ENCODE measurements at places on chromosomes 13 and 19.

DNA sequence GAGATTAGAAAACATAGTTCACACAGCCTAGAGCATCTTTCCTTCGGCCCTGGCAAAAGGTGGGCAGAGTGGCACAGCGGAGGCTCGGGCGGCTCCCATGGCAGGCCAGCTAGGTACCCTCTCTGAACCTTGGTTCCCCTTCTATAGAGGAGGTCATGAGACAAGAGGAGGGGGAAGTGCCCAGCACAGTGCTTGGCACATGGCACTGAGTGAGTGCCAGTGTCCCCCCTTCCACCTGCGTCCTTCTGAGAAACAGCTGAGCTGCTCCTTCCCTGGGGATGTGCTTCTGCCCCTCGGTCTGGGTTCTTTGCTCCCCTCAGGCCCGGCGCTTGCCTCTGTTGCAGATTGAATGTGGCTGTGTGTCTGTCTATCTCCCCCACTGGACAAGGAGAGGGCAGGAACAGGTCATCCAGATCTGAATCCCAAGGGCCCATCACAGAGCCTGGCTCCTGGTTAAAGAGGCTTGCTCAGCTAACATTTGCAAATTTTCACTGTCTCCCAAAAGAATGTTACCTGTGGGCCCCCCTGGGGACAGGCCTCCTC, 165.6 kb downstream of the USP12 start:
- no peak for DNase-seq

- peak; percentile 77 for DNase-seq
These were observed 12.6 kb upstream of the METTL21C start for GRCh38 chr13:102707467-102707866.

- no peak for DNase-seq
These were observed 158.9 kb downstream of the MIPEP start for GRCh38 chr13:23730251-23730650.

- DNase-seq, result peak; percentile 82
These were observed 22.3 kb upstream of the CLDN10 start for GRCh38 chr13:95530178-95530577.

DNA sequence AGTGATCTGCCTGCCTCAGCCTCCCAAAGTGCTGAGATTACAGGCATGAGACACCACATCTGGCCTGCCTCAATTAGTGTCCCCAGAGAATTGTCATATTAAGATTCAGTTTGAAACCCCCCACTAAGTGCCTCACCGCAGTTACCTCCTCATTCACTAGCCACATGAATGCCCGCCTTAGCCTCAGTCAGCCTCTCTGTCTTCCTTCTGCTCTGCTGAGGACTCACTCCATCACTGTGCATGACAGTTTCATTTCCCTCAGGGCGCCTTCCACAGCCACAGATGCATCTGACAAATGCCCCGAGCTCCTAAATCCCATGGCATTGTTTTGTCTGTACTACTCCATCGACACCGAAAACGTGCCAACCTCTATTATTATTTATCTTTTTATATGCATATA, 23.3 kb downstream of the MIPEP start:
- no peak for DNase-seq

DNA sequence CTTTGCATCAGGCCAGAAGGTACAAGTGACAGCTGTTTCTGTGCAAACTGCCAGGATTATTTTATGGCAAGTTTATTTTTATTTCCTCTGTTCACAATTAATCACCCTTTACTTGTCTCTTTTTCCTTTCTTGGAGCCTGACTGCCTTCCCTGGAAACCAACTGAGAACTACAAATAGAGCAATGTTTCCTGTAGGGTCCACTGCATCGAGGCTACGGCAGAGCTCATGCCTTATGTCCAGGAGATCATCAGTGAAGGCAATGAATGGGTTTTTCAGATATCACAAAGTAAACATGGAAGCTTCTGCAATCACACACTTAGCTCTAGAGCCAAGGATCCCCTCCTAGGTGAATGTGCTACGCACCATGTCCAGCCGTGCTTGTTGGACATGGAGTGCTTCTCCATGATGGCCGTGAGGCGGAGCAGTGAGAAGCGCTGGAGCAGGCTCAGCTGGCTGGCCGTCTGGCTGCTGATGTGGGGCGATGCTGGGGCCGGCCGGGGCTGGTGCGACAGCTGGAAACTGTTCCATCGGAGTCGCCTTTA, 110.9 kb downstream of the KL start:
- peak; percentile 42 for DNase-seq

DNA sequence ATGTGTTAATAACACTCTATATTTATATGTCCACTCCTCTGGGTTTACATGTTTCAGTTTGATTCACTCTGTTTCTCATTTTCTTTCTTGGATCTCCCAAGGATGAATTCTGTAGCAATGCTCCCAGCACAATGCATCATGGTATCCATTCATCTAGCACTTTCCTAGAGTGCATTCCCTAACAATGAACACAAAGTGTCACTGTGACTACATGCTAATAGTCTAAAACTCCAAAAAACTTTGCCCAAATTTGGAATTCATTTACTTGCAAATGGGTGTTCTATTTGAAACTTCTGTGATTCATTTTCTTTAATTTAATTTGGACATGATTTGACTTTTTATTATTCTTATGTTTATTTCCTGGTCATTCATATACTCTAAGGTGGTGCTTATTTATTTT, 286.3 kb downstream of the POU4F1 start:
- DNase-seq, result no peak

DNA sequence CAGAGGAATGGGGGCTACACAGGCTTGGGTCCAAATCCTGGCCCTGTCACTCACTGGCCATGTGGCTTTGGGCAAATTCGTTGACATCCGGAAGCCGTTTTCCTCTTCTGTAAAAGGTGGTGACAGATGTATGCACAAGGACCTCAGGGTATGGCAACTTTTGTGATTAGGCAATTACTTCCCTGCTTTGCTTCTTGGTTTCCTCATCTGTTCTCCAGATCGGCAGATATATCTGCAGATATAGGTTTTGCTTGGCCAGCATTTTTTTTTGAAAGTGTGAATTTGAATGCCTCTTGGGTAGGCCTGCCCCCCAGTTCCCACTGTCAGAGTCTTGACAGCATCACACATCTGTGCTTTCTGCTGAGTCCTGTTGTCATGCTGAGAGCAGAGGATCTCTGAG, 17.7 kb downstream of the TMEM272 start:
- DNase-seq, result no peak

- DNase-seq, result peak; percentile 42
These were observed at the start of gene CCDC122 for GRCh38 chr13:43878892-43879754. TSS of gene CCDC122 (minus strand) at chr13:43879740. CDS start at chr13:43869376, 10,364 bp downstream.

- DNase-seq, result no peak
These were observed 25.1 kb downstream of the LNX2 start for GRCh38 chr13:27595055-27595811.

DNA sequence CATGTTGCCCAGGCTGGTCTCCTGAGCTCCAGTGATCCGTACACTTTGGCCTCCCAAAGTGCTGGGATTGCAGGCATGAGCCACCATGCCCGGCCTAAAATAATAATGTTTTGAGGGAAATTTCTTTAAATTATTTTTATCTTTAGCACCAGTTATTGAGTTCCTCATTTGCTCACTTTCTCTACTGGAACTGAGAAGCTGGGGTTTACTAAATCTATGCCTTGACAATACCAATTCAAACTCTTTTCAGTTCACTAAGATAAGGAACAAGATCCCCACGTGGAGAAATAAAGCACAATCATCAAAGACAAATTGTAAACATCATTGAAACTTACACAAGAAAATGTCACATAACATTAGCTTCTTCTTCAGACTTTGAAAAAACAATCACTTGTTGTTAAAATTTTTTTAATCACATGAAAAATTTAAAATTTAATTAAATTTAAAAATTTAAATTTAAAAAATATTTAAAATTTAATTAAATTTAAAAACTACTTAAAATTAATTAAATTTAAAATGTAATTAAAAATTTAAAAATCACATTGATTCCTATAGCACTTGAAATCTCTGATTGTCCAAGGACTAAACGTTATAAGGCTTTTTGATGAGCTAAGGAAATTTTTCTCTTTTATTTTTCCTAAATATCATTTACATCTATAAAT, 25.2 kb upstream of the XPO4 start:
- no peak for DNase-seq

DNA sequence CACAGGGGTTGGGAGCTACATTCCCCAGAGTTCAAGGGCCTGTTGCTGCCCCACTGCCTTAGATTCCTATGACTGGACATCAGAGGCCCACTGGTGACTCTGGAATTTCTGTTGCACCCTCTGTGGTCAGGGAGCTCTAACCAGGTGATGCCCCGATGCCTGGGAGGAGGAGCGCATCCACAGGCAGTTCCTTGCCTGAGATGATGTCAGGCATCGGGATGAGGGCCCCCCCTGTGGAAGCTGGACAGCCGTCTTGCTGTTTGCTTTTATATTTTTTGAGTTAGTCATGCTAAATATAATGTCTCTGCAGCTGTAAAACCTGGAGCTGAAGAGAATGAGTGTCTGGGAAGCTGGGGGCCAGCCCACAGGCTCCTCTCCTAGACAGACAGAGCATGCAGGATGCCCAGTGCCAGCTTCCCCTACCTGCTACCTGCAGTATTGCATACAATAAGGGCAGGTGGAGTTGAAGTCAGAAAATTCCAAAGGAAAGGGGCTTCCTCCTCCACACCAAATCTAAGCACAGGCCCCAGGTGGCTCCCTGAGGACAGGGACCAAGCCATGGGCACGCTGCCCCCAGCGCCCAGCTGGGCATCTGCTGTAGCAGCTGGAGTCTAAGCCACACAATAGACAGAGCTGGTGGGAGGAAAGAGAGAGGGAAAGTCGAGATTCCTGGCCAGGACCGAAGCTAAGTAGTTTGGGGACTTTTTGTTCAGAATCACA, 16.2 kb downstream of the COL4A2 start:
- DNase-seq, result no peak

GRCh38 chr19:55600662-55601028, 557 bp downstream of the ZNF524 start:
- peak; percentile 47 for DNase-seq

DNA sequence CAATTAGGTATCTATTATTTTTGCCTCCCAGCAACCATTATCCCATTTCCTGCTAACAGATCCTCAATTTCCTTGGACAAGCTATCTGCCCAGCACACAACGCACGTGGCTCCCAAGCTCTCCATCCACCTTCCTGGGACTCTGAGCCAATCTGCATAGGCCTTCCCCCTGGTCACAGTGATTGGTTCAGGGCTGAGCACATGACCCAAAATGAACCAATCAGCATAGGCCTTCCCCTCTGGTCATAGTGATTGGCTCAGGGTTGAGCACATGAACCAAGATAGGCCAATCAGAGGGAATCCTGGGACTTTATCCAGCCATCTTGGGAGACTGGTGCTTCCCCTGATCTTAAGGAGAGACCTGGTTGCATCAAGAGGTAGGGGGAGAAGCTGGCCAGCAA, 5.8 kb downstream of the CPAMD8 start:
- no peak for DNase-seq

- DNase-seq, result no peak
These were observed 37.4 kb downstream of the CEBPG start for GRCh38 chr19:33410915-33411401.

DNA sequence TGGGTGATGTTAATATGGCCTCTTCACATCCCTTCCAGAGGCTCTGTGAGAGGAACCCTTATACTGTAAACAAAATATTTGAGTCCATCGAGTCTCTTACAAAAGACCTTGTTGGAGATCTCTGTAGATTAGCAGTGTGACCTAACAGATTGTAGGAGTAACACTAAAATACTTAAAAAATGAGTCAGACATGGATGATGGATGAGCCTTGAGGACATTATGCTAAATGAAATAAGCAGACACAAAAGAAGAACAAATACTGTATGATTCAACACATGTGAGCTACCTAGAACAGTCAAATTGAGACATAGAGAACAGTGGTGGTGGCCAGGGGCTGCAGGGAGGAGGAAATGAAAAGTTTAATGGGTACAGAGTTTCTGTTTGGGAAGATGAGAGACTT, 152.2 kb upstream of the UBL3 start:
- DNase-seq, result no peak

DNA sequence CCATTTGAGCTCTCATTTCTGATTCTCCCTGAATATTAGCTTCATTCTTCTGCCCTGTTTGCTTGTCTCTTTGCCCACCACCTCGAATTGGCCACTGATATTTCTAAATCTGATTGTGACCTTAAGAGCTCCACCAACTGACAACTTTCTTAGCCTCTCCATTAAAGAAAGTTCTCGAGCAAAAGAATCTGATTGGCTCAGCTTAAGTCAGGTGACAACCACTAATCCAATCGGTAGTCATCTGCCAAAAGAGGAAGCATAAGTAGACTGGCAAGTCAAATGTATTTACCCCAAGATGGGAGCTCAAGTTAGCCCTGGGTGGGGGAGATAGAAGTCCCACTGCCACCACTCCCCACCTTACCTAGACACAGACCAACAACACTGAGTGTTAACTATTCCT, 41.5 kb downstream of the NOTCH3 start:
- no peak for DNase-seq
